ENCODE measurements at places on chromosomes 5 and 9.

- DNase-seq, result peak; percentile 73
These were observed 64.9 kb downstream of the COL5A1 start for GRCh38 chr9:134706522-134706921.

DNA sequence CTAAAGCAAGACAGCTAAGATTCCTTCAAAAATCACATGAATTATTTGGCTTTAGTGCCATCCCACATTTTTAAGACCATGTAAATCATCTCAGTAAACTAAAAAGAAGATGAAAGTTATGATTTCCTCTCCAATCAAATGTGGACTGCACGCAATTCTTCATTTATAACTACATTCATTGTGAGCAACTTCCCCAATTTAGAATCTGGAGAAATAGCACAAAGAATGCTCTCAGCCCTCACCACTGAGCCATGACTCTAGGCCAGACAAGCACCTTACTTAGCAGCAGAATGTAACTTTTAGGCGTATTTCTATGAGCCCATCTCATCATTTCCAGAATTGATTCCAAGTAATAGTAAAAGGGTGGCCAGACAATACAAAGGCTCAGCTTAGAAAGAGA is 616.6 kb downstream of the TLE1 start:
- DNase-seq, result no peak

- DNase-seq, result peak; percentile 86
These were observed 110.0 kb downstream of the PAX5 start for GRCh38 chr9:36924071-36924470.

DNA sequence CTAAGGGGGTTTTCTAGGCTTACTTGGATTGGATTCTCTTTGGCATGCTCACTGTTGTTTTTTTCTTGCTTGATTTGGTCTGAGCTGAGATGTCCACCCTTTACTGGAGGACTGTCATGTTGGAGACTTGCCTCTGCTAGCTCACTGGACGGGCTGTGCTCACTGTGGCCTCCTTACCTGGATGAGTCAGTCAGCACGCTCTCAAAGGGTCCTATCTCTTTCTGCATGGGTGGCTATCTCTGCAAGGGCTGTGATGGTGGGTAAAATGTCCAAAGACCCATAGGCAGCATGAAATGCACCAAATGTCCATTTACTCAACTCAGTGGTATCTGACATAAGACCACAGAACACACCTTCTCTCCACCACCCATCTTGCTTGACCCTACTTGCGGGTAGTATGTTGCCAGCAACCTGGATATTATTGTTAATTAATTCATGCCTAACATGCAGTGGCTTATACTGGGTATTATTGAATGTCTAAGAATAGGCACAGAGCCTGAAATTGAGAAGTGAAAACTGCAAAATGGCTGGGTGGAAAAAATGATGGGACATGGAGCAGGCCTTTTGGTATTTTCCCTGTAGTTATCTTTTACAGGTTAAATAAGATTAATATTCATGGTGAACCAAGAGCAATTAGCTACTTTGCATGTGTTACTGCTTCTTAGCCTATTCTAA is 68.9 kb upstream of the TLE1 start:
- no peak for DNase-seq

- DNase-seq, result peak; percentile 84
These were observed 53.9 kb downstream of the ZNF474 start for GRCh38 chr5:122183098-122183787.

DNA sequence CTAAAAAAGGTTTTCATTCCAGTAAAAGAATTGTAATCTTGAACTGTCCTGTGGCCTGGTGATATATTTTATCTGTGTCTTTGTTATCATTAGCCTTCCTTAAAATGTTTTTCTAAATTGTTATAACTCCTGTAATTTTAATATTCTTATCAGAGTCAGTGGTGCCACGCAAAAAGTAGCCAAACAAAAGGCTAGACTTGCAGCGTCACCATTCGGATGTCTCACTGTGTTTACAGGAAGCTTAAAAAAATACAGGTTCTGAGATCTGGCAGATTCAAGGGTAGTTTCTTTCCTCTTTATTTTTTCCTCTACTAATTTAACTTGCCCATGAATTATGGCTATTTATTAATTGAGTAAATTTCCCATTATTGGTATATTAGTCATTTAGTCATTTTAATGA is 362.3 kb downstream of the MAT2B start:
- DNase-seq, result no peak

GRCh38 chr5:11139217-11139865 is 378.3 kb upstream of the DAP start:
- DNase-seq, result peak; percentile 9

DNA sequence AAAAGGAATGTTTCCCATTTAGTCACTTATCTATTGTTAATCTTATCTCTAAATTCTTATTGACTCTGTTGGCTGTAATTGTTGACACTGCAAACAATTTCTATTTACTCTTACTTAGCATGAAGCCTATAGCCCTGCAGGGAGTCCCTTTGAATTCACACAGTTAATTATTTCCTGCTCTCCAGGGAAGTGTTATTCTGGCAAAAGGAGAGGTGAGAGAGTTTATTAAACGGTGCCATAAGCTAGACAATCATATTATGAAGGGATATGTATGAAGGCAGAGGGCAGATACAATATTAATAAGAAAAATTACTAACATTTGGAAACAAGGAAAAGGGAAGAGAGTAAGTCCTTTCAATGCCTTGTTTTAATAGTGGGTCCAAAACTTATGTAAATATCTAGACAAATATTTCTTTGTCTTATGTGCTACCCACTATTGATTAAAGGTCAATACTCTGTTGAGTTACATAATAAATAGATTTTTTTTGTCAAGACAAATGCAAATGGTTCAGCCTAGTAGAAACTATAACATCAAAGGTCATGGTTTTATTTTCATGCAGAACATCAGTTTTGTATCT is 107.1 kb downstream of the CDH18 start:
- DNase-seq, result no peak

- no peak for DNase-seq
These were observed 27.4 kb upstream of the TMC1 start for GRCh38 chr9:72494051-72494450.

DNA sequence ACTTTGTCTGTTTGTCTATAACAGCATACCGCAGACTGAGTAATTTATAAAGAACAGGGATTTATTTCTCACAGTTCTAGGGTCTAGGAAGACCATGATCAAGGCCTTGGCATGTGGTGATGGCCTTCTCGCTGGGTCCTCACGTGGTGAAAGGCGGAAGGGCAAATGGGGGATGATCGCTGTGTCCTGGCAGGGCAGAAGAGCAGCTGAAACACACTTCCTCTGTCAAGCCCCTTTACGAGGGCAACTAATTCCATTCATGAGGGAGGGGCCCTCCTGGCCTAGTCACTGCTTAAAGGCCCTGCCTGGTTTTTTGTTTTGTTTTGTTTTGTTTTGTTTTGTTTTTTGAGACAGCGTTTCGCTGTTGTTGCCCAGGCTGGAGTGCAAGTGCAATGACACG is 41.9 kb upstream of the UBTD2 start:
- no peak for DNase-seq

DNA sequence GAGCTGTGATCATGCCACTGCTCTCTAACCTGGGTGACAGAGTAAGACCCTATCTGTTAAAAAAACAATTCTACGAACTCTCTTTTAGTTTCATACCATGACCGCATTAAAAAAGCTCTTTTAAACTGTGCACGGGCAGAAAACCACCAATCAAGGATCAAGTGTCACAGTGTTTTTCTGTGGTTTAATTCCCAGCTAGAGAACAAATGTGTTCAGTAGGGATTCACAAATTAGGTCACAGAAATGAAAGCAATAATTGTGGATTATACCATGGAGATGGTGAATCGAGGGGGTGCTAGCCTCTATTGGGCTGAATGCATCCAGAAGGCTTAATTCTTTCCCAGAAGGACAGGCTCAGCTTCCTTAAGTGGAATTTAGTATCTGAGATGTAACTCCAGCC is 79.1 kb downstream of the ATG10 start:
- no peak for DNase-seq

- DNase-seq, result no peak
These were observed 43.2 kb downstream of the KIAA0825 start for GRCh38 chr5:94575196-94575595.

DNA sequence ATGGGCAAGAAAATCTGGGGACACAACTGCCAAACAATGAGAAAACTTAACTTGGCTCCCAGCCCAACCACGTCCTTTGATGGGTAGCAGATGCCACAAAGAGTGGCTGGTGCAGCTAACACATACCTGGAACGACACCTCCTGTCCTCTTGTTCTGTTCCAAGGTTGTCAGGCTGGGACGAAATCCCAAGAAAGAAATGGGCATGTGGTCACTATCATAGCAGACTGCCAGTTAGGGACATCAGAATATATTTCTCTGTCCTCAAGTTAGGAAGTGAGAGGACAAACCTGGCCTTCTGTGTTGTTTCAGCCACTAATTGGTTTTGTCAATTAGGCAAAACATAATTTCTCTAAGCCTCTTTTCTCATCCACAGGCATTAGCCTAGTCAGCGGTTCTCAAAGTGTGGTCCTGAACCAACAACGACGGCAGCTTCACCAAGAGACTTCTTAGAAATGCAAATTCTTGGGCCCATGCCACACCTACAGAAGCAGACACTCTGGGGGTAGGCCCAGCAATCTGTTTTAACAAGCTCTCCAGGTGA is 63.4 kb downstream of the RAPGEF1 start:
- DNase-seq, result no peak

GRCh38 chr9:98064623-98065392 is 8.3 kb downstream of the NANS start:
- no peak for DNase-seq

DNA sequence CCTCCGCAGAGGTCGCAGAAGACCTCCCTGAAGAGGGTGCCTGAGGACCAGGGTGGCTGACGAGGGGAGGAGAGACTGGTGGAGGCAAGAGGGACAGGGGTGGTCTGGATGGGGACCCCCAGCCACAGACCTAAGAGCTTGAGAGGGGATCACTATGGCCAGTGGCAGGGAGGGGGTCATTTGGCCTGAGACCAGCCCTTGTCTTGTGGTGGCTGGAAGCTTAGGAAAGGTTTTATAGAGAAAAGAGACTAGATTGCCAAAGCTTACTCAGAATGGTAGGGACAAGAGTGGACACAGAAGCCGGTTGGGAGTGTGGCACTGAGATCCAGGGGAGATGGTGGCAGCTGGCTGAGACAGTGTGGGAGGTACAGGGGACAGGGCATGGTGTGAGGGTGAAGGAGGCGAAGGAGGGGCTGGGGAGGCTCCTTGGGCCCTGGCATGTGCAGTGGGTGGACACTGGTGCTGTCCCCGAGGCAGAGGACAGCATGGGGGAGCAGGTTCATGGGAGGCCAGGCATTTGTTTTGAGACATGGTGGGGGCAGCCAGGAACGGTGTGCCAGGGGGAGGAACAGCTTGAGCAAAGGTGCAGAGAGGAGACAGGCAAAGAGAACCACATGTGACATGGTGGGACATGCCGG is 123.0 kb downstream of the C9orf50 start:
- DNase-seq, result peak; percentile 43

GRCh38 chr9:120652934-120653333 is 61.3 kb downstream of the MEGF9 start:
- DNase-seq, result no peak

GRCh38 chr5:124719113-124719967 is 27.1 kb downstream of the ZNF608 start:
- DNase-seq, result no peak

DNA sequence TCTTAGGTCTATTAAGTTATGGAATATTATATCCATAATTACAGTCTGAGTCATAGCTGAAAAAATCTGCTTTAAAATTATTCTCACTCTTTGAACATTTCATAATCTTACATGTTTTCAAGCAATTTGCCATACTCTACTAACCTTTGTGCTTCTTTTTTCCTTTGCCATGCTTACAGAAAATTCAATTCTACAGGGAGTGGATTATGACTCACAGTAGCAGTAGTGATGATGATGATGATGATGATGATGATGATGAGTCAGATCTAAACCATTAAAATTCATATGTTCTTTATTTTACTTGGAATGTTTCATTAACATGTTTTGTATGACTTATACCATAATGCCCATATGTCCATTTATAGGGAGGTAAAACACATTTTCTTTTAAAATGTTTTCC is 207.1 kb downstream of the VPS13A start:
- DNase-seq, result peak; percentile 54

DNA sequence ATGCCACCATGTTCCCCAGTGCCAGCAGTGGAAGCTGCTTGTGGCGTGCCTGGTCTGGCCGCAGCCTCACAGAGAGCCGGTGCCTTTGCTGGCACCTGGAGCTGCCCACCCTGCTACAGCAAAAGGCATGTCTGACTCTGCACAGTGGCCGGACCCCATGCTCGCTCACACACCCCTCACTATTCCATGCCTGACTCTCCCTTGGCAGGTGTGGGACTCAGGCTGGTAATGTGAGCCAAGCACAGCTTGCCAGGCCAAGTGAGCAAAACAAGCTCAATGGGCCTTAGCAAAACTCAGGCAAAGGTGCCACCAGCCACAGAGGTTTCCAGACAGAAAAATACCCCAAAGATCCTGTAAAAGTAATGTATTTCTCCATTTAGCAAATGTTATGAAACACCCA is 15.5 kb downstream of the GNA14 start:
- no peak for DNase-seq

DNA sequence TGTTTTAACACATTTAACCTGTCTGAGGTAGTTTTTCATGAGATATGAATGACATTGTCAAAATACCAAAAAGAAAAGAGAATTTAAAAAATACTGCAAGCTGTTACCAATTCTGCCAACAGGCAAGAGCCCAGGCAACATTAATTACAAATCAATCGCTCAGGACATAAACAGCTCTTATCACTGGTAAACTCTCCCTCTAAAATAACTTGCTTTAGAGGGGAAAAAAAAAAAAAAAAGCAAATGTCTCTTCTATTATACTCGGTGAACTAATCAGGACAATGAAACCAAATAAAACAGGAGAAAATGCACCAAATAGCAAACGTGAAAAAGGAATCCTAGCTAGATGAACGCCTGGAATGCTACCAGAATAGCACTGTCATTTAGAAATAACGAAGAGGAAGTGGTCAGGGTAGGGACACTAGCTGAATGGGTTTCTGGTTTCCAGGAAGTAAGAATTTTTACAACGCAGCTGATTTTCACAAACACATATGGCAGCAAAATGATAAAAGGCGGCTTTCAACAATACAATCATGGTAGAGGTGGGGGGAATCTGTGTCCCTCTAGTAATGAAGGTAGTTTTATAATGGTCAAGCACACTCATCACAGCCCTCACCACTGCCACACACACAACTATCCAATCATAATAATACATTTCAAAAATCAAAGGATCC is 94.9 kb downstream of the DENND1A start:
- peak; percentile 80 for DNase-seq

DNA sequence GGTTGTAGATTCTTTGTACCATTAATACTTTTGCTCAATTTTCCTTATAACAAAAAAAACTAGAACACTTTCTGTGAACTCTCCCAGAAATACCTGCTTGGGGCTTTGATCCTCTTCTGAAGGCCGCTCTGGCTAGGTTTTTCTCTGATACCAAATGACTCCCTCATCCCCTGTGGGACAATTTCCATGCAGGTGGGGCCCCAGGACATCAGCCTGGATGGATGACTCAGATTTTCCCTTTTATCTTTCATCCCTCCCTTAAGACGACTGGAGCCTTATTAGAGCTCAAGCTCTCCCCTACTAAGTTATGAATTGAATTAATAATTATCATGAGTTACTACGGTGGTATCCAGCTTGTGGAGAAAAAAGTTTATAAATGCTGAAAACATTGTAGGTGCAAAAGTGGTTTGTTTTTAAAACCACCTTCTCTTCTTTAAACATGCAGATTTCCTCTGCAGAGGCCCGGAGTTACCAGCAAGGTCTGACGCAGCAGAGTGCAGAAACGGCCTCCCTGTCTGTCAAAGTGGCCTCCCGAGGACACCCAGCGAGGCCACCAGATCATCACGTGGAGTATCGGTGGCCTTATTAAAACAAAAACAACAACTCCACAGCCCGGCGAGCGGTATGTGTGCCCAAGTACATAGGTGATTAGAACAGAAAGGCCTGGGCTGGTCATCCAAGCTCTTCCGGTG is 50.8 kb upstream of the IRX4 start:
- DNase-seq, result no peak

All from EH (cell line).